ENCODE measurements at places on chromosomes 4 and X.

DNA sequence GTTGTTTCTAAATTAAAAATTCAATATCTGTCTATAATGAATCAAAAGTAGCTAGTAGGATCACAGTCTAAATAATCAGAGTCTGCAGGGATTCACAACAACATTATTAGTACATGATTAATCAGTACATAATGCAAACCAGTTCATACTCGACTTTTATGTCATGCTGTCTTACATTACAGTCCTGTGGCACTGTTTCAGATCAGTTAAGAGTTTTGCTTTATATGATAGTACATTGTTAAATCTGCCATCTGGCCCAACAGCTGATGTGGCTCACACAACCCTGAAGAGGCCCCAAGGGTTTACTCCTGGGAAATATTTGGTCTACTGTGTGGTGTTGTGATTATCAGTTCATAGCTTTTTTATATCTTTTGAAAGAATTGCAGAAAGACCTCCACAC is 247.1 kb upstream of the ETNPPL start:
- DNase-seq: peak; percentile 48

GRCh38 chr4:16067515-16067914 is 16.3 kb downstream of the PROM1 start:
- no peak for DNase-seq

GRCh38 chr4:3245676-3246075 is 3.3 kb upstream of the MSANTD1 start:
- no peak for DNase-seq

DNA sequence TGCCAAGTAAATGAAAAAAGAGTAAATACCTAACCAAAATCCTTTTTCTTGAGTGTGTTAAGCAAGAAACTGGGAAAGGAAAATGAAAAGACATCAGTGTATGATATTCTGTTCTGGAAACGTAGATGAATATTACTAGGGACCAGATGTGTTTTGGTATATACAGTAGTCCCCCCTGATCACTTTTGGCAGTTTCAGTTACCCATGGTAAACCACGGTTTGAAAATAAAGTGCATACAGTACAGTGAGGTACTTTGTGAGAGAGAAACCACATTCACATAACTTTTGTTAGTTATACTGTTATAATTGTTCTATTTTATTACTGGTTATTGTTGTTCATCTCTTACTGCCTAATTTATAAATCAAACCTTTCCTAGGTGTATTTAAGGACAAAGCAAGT is 250.9 kb downstream of the TENM3 start:
- no peak for DNase-seq

- DNase-seq: no peak
Measured at GRCh38 chrX:21799767-21800166, 39.6 kb upstream of the MBTPS2 start.

DNA sequence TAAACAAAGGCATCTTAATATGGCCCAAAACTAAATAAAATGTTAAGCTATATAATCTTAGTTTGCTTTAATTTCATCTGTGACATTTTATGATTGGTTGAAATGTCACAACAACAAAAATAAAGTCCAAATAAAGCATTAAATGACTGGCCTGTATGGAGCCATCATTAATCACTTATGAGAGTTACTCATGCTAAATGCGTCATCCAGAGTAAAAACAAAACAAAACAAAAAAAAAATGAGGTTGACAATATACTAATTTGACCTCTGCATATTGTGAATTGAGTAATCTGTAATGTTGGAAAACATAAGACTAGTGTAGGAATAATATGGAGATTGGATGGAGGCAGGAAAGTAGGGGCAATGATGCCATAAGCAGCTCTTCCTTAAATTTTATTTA is 139.7 kb downstream of the MAPK10 start:
- no peak for DNase-seq

GRCh38 chr4:42519803-42520417 is 122.6 kb downstream of the SHISA3 start:
- DNase-seq: peak; percentile 25

DNA sequence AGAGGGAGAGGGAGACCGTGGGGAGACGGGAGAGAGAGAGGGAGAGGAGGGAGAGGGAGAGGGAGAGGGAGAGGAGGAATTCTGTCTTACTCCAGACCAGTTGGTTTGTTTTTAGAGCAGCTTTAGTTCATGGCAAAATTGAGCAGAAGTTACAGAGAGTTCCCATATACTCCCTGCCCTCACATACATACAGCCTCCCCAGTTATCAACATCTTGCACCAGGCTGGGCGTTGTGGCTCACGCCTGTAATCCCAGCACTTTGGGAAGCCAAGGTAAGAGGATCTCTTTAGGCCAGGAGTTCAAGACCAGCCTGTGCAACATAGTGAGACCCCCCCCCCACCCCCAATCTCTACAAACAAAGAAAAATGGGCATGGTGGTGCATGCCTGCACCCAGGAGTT is 79.8 kb upstream of the OGT start:
- no peak for DNase-seq

- DNase-seq: no peak
Measured at GRCh38 chr4:147933316-147933715, 201.4 kb downstream of the ARHGAP10 start.

GRCh38 chrX:71615954-71616353 is 2.4 kb downstream of the CXCR3 start:
- DNase-seq: no peak

GRCh38 chr4:102438396-102439235 is 62.5 kb upstream of the NFKB1 start:
- DNase-seq: no peak

DNA sequence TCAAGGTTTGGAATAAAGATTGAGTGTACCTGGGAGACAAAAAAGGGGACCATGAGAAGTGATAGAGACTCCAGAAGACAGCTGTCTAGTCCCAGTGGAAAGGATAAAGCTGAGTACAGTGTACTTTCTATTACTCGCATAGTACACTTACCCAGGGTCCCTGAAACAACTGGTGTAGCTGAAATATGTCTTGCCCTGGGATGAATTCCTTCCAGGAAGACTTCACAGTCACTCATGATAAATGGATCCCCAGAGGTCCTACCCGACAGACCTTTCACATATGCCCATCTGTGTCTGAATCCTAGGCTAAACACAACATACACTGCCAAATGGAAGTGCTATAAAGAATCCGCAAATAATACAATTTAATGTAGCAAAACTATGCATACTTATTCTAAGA is 48.2 kb upstream of the SPANXN1 start:
- no peak for DNase-seq

Measured in right hindlimb (tissue), 1 donor.